ENCODE measurements at places on chromosomes 2 and 18.

DNA sequence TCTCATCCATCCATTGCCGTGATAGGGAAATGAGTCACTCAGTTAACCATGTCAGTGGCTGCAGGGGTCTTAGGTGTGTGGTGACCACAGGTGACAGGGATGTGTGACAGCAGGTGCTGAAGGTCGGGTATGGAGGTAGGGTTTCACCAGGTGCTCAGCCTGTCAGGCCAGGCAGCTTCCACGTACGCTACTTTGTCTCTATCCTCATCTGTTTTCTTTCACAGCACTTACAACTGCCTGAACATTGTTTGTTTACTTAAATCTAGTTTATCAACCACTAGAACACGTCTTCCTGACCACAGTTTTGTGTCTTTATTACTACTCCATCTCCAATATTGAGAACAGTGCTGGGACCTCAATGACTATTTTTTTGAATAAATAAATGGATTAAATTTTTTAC, 11.4 kb upstream of the UXS1 start:
- no peak for DNase-seq

DNA sequence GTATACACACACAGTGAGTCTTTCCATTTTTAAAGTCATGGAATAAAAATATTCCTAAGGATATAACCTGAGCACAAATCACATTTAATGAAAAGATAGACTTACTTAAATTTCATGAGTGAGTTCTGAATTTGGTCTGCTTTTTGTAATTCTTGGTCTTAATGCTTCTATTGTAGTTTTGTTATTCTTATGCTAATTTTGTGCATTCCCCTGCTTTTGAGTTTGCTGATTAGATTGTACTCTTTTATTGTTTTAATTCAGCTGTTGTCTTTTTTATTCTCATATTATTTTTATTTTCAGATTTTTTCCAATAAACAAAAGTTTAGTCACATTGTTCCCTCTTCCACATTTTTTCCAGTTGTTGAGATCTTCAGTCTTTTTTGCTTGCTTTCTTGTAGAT, 202.4 kb downstream of the ZNF407 start:
- DNase-seq = no peak

DNA sequence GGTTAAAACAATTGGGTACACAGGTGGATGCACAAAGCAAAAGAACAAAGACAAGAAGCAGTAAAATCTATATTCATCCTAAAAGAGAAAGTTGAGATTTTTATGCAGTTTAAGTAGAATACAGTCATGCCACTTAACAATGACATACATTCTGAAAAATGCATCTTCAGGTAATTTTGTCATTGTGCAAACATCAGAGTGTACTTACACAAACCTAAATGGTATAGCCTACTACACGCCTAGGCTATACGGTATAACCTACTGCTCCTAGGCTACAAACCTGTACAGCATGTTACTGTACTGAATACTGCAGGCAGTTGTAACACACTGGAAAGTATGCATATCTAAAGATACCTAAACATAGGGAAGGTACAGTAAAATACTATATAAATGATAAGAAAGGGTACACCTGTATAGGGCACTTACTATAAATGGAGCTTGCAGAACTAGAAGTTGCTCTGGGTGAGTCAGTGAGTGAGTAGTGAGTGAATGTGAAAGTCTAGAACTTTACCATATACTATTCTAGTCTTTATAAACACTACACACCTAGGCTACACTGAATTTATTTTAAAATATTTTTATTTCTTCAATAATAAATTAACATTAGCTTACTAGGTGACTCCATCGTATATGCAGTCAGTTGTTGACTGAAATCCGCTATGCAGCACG, 132.9 kb downstream of the BARD1 start:
- no peak for DNase-seq

GRCh38 chr2:51619961-51620360, 588.0 kb upstream of the NRXN1 start:
- no peak for DNase-seq

DNA sequence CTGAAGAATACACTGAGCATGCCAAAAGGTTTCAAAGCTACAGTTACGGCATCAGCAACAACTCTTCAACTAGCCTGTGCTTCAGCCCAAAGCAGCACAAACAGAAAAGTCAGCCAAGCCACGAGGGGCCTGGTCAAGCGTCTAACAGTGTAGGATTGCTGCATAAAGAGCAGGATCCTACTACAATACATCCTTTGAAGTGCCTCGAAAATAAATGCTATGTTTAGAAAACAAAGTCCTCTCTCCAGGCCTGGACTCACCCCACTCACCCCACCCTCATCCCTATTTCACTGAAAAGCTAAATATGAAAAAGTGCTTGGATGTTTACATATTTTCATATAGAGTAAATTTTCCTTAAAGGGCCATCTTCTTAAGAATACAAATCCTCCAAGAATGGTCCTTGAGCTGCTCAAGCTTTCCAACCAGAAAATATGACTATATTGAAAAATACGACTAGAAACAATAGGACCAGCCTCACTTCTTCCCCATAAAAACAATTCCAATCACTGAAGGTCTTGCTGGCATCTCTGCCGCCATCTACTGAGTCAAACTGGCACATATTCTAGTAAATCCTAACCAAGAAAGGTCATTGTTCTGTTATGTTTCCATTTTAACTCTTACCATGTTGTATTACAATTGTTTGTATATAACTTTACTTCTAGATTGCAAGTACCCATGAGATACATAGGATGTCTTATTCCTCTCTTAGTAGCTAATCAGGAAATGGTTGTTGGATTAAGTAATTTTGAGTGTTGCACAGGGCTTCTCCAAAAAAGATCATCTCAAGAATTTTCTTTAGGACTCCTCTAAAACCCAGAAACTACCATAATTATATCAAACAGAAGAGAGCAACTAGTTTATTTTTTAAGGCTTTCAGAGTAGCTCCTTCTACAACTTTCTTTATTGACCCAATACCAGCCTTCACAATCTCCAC, 63.6 kb downstream of the CLHC1 start:
- peak; percentile 85 for DNase-seq

DNA sequence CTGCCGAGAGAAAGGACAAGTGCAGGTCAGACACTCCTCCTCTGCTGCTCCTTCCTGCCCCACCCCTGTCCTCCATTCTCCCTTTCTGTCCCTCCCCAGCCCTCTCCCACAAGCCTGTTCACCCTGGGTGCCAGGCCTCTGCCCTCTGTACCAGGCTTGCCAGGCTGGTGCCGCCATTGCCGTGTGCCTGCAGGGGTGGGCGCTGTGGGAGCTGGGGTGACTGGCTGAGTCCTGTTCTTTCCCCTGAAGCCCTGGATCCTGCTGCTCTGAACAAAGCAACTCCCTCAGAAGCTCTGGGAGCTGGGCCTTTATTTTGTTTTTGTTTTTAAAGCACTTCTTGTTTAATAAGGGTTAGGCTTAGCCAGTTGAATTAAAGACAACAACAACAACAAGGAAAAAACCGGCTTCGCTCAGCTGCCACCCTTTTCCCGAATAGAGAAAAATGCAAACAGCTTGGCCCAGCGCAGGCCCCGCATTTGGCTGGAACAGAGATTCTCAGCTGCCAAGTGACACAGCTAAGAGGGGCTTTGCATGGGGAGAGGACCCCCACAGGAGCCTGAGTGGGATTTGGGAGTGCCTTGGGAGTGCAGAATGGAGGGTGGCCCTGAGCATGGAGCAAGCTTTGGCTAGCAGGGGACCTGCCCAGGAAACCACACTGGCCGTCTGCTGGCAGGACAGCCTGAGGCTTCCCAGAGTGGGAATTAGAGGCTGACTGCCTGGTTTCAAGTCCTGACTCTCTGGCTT, 9.1 kb downstream of the PCARE start:
- no peak for DNase-seq

DNA sequence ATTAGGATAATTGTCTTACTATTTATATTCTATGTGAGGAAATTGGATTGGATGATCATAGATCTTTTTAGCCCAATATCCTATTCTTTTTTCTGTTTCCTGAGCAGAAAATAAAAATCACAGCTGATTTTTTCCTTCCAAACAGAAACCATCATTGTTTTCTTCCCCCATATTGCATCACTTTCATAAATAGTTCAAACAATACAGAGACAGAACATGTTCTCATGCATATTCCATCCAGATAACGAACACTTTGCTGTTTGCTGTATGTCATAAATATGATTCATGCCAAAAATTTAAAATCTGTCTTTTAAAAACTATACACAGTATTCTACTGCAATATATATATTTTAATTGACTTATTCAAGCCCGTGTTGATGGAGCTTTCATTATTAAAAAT, 22.0 kb upstream of the RALBP1 start:
- DNase-seq = no peak

All from NCI-H1694 treated with DMSO at 0.1 percent for 48 hours (cell line).